Activated CD4-positive, alpha-beta T cell treated with anti-CD3 and anti-CD28 coated beads for 1 hour (primary cell): ENCODE measurements at places on chromosomes 12 and 14.
A peak's percentile ranks its signal among the peaks of the same experiment; 100 is the strongest.

DNA sequence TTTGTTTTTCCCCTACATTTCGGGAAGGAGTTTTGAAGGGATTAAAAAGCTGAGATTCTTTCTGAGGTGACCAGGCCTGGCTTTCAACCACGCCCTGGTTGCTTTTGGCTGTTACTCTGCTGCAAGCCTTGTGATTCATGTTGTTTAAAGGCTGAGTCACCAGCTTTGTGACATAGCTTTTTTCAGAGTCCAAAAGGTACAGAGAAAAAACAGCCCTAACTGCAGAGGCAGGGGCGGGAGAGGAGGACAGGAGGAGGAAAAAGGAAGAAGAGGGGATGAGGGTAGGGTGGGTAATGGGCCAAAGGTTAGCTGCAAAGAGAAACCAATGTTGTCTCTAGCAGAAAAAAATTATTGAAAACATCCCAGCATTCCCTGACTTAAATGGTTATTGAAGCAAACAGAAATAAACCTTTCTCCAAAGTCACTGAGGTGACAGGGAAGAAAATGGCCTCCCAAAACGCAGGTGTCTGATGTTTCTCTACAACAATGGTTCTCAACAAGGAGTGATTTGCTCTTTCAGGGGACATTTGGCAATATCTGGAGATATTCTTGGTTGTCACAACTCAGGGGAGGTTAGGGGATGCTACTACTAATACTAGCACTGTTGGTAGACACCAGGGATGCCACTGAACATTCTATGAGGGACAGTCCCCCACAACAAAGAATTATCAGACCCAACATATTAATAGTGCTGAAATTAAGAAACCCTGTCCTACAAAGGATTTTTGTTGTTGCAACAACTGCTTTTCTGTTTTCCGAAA is 2.1 kb upstream of the UBC start:
- DNase-seq: no peak

DNA sequence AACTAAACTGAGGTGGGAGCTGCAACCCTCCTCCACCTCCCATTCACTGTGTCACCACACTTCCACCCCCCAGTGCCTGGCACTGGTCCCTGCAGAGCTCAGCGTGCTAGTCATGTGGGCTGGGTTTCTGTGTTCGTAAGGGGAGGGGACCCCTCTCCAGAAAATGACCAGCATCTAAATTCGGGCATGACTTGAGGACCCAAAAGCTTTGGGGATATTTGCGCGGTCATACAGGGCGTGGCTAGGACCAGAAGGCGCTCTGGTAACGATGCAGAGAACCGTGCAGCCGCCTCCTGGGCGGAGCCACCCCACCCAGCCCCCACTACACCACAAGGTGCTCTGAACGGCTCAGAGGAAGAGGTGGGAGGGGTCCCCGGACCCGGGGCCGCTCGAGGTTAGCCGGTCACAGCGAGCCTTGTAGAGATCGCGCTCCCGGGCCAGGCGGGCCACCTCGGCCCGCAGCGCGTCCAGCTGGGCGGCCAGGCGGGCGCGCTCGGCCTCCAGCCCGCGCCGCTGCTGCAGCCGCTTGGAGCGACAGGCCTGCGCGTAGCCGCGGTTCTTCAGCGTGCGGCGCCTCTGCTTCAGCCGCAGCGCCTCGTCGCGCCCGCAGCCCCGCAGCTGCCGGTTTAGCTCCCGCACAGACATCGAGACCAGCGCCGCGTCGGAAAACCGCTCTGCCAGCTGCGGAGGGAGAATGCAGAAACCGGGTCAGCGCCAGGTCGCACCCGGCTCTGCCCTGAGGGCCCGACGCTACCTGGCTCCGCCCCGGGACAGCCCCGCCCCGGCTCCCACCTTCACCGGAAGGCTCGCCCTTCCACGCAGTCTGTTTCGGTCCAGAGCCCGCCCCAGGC is 9.8 kb downstream of the CPNE6 start:
- peak; percentile 45 for DNase-seq

DNA sequence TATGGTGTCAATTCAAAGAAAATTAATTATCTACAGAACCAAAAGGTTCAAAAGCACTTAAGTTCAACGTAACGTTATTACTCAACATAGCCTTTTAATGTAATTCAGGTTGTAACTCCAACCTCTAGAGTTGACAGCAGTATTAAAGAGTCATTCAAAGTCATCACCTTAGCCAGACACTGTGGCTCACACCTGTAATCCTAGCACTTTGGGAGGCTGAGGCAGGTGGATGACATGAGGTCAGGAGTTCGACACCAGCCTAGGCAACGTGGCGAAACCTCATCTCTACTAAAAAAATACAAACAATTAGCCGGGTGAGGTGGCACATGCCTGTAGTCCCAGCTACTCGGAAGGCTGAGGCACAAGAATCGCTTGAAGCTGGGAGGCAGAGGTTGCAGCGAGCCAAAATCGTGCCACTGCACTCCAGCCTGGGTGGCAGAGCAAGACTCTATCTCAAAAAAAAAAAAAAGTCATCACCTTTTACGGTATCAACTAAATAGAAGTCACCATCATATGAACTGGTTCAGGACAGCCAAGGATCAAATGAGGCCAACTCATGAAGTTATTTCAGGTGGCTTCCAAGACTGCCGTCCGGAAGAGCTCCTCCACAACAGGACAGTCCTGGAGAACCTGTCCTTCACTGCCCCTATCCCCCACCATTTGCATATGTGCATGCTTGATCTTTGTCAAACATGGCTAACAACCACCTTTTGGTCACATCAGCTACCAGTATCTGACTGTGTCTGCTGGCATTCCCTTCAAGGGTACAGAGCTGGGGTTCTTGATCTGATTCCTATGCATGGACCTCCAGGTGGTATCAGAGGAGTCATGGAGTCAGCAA is 4.2 kb downstream of the PPTC7 start:
- DNase-seq: no peak

GRCh38 chr14:57657487-57657886 is 163.8 kb upstream of the CCDC198 start:
- DNase-seq: no peak

DNA sequence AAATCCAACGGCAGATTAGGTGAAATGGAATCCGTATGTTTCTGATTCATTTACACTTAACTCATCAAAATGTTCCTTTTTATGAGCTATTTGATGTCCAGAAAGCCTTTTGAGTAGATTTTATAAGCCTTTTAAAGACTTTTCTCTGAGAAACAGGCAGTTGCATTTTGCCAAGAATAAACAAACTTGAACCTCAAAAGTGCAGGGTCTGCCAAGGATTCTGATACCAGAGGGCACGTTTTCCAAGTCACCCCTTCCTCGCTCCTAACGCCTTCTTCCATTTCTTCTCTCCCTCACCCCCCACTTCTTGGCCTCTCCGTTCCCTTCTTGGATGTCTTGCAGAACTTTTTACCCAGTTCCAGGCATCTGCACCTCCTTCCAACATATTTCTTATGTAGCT is 200.6 kb upstream of the TBX3 start:
- DNase-seq: no peak

DNA sequence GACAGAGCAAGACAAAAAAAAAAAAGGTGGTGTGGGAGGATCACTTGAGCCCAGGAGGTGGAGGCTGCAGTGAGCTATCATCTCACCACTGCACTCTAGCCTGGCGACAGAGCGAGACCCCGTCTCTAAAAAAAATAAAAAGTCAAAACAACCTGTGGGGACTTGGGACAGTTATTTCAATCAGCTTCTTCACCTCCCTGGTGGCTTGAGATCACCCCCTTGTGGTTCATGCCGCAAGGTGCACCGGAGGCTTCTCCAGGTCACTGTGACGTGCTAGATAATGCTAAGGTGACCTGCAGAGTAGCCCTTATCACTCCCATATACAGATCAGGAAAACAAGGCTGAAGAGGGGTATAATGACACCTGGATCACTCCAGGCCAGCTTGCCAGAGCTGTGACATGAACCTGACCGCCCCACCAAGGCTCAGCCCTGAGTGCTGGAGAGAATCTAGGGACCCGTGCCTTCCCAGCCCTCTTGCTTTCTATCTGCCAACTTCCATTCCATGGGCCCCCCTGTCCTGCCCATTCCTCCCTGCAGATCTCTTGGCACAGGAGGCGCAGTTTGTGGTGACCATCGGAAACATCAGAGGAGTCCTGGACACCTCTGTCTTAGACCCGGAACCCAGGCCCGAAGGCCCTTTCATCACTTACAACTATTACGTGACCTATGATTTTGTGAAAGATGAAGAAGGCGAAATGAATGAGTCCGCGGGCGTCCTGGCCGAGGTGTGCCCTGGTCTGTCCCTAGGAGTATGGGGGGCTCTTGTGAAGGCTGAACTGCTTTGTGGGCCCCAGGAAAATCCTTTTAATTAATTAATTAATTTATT is 8.1 kb downstream of the LRRC43 start:
- no peak for DNase-seq
